ENCODE measurements at places on chromosomes 12 and 14. TPM values are rescaled to one million over a fixed set of nuclear protein-coding genes. Genes with fewer than 3 reads are reported as not detected.
A peak's percentile ranks its signal among the peaks of the same experiment; 100 is the strongest.

DNA sequence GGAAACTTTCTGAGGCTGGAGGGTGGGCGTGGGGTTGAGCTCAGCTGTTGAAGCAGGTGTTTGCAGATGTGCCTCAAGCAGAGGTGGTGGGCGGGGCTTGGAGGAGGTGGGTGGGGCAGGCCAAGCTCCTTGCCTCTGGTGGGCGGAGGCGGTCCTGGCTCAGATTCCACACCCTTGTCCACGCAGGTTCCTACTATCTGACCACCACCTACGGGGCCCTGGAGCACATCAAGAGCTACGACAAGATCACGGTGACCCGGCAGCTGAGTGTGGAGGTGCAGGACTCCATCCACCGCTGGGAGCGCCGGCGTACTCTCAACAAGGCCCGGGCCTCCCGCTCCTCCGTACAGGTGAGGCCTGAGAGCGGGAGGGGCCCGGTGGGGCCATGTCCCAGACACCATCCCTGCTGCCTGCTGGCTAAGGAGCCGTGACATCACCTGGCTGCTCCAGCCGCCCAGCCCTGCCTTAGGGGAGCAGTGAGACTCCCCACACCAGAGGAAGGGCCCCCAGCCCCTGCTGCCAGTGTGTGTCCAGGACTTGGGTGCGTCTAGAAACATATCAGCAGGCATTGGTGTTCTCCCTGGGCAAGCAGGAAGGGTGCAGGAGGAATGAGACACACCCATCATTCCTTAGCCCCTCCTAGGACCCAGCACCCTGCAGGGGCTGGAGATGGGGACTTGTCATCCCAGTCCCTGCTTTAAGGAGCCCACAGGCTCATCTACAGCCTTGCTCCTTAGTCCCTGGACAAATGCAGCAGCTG, 63.4 kb downstream of the LGMN start:
- DNase-seq = peak; percentile 67

- DNase-seq = no peak
These were observed 922.7 kb downstream of the VRK1 start for GRCh38 chr14:97719931-97720330.

GRCh38 chr12:3987571-3987970, 114.4 kb upstream of the PARP11 start:
- DNase-seq = no peak

- peak; percentile 72 for DNase-seq
These were observed 80.4 kb upstream of the DIO3 start for GRCh38 chr14:101480747-101481530.

GRCh38 chr12:15830538-15830937, 41.4 kb upstream of the EPS8 start:
- no peak for DNase-seq

- no peak for DNase-seq
These were observed 164.3 kb downstream of the GRIN2B start for GRCh38 chr12:13817131-13817530.

- peak; percentile 32 for DNase-seq
These were observed 11.6 kb upstream of the RAN start for GRCh38 chr12:130860311-130860710.

- DNase-seq = no peak
These were observed 15.7 kb downstream of the CLIP1 start for GRCh38 chr12:122406701-122407164.

GRCh38 chr14:74841230-74842207, 34.4 kb downstream of the PROX2 start:
- no peak for DNase-seq

GRCh38 chr14:98444077-98444476, 827.9 kb downstream of the BCL11B start:
- DNase-seq = no peak

DNA sequence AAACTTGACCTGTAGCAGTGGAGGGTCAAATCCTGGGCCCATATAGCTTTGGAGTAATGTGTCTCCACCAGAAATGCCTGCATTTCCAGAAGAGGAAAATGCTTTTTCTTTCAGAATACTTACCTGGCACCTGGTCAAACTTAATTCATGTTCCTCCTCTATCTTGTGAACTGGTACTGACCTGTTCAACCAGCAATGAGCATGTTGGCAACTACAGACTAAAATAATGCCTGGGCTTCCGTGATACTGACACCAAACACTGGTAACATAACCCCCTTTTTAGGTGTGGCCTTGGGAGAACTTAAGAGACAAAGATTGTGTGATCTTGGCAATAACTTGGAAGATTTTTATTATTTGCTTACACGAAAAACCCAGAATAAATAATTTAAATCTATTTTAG, 23.8 kb upstream of the MGST1 start:
- no peak for DNase-seq

GRCh38 chr12:120698665-120699064, 11.6 kb upstream of the UNC119B start:
- DNase-seq = no peak

GRCh38 chr12:51124504-51124903, 41.1 kb upstream of the CSRNP2 start:
- DNase-seq = no peak

The TAS2R30 gene
- total RNA-seq = 10.5 TPM

The P2RX2 gene
- 0.16 TPM for total RNA-seq

Measured in sigmoid colon (tissue), 7 donors.